MG63 (cell line): ENCODE measurements at places on chromosomes 7 and 10. TPM values are rescaled to one million over a fixed set of nuclear protein-coding genes. Genes with fewer than 3 reads are reported as not detected.

- DNase-seq = no peak
Observed at GRCh38 chr7:11168650-11169170, 195.0 kb downstream of the PHF14 start.

Gene TMEM130
- total RNA-seq = 0.23 TPM in 1 of 2 replicates, not detected in the other

DNA sequence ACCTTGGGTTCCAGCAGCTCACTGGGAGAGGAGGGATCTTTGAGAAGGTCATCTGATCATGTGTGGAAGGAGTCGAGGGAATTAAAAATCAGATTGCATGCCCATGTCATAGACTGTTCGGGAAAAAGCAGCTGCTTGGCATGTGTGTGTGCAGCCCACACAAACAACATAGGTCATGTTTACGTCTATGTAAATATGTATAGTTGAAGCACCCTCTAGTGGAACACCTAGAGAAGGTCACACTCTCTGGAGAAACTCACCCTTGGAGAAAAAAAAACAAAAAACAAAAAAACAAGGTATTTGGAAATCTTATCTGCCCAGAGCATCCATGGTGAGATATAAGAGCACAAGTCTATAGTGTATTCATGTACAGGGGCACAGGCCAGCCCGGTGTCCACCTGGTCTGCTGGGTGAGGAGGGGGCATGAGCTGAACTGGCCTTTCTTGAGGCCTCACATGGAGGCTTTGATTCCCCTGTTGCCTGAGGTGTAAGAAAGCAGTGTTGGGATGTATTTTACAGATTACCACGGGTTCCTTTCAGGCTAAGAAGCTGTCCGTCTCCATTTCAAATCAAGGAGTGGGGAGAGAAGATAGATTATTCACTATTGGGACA is 98.0 kb downstream of the NPY start:
- DNase-seq = no peak

- DNase-seq = no peak
Observed at GRCh38 chr7:13198727-13199126, 511.3 kb downstream of the ARL4A start.

DNA sequence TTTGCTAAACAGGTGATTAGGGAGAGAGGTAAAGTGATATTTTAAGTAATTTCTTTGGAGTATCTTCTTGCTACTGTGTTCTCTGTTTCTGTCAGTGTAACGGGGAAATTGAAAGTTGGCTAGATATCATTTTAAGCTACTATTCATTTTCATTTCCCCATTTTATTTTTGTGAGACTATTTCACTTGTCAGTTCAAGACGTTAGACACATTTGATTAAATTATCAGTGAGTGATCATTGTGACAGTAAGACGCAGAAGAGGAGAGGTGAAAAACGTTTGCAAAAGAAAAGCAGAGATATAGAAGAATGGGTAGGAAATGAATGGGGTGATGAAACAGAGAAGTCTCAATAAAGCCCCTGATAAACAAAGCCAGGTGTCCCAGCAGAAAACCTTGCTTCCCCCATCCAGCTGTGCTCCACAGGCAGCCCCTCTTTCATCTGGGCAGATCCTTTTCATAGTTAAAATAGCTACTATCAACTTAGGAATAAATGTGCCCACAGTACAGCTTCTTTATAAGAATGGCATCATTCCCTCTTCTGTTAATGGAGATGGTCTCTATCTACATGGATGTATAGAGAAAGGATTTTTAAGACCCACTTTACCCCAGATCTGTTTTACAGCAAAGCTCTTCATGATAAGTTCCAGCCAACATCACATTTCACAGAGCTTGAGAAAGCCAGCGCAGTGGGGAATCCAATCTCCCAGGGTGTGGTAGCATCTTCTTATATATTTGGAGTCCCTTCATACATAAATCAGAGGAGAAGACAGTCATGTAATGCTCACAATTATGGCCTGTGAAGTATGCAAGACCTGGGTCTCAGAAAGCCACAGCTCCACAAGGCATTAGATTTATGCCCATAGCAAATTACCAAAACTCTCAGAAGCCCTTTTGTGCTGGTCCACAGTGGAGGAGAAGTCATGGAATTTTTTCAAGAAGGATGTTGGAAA is 138.1 kb upstream of the ITGB1 start:
- no peak for DNase-seq

DNA sequence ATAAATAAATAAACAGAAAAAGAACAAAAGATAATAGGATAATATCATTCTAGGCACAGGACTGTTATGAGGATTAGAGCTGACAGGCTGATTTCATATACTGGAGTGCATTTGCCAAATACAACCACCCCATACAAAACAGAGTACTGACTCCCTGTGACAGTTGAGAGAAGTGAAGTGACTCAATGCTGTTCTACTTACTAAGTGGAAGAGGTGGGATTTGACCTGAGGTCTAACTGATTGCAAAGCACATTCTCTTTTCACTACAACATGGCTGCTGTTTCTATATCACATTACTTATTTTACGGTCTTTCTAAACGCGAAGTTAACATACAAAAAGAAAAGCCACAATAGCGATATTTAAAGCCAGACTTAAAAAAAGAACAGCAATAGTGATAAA is 51.4 kb downstream of the ITGB1 start:
- DNase-seq = no peak

Gene PLEKHA1
- total RNA-seq = 13.2 and 16.0 TPM in 2 replicates
